B cell (primary cell): ENCODE measurements at places on chromosomes 1 and 21.

GRCh38 chr1:55970526-55971110 lies 608.7 kb downstream of the PLPP3 start:
- DNase-seq: no peak

DNA sequence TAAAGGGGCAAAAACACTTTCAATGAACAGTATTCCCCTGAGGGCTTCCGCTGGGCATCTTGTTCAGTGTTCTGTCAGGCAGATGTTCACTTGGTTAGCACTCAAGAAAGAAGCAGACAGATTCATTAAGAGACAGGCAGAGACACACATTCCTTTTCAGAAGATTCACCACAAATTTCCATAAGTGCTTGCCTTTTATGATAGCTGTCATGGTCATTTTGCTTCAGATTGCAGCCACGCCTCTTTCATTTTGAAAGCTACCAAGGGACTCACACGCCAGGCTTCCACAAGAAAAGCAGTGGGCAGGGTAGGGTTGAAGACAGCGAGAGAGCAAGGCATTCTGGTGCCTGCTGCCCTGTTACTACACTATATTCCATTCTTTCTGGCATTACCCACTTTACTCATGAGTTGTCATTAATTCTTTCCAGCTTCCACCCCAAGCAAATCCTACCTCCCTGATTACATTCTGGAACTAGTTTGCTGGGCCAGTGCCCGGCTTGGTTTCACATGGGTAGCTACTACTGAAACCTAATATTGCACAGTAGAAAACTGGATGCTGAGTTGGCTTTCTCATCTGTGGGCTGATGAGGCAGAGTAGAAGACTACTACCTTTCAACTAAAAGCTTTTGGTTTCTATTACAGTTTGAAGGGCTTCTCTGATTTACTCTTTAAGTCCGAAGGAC lies 91.2 kb upstream of the COL24A1 start:
- no peak for DNase-seq

GRCh38 chr1:217528271-217528670 lies 102.6 kb downstream of the GPATCH2 start:
- DNase-seq: no peak

DNA sequence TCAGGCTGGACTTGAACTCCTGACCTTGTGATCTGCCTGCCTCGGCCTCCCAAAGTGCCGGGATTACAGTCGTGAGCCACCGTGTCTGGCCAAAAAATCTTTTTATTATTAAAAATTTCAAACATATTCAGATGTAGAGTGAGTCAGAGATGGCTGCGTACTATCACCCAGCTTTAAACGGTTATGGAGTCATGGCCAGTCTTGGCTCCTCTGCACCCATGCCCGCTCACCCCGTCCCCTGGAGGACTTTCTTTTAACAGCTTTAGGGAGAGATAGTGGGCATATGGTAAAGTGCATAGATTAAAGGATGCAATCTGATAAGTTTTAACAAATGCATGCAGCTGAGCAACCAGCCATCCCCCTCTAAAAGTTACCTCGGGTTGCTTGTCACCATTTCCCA lies 51.8 kb downstream of the TNFRSF8 start:
- DNase-seq: no peak

- no peak for DNase-seq
Measured at GRCh38 chr1:46592823-46593222, 11.2 kb downstream of the MKNK1 start.

DNA sequence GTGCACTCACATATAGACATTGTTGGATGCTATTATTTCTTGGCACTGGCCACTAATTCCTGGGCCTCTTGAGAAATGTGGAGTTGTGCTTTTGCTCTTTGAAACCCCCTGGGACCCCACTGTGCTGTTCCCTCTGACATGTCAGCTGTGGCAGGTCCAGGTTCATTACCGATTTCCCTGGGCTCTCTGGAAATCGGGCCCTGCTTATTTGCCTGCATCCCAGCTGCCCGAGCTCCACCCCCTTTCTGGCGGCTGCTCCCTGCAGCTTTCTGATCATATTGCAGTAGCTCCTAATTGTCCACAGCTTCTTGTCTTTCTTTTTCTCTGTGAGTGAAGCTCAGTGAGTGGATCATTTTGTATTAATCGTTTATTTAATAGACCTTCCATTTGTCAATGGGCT lies 183.7 kb upstream of the FAM78B start:
- DNase-seq: no peak

- no peak for DNase-seq
Measured at GRCh38 chr1:179807691-179808485, 64.8 kb downstream of the FAM163A start.
